H1 (cell line): ENCODE measurements at places on chromosomes 3 and 15. TPM values are rescaled to one million over a fixed set of nuclear protein-coding genes. Genes with fewer than 3 reads are reported as not detected.

DNA sequence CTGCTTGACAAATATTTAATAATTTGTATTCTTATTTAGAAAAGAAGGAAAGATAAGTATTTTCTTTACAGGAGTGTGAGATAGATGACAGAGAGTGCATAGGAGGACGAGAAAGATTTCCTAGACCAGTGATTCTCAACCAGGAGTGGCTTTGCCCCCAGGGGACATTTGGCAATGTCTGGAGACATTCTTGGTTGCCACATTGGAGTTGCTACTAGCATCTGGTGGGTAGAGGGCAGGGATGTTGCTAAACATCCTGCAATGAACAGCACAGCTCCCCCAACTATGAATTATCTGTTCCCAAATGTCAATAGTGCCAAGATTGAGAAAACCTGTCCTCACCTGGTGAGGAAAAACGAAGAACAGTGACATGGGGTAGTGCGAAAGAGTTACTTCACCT lies 30.8 kb upstream of the MINAR1 start:
- H3K4me3 ChIP-seq, result no peak overlapping the region
- H3K36me3 ChIP-seq, result no peaks in the 10 kb centered on the region
- no peak for DNase-seq

DNA sequence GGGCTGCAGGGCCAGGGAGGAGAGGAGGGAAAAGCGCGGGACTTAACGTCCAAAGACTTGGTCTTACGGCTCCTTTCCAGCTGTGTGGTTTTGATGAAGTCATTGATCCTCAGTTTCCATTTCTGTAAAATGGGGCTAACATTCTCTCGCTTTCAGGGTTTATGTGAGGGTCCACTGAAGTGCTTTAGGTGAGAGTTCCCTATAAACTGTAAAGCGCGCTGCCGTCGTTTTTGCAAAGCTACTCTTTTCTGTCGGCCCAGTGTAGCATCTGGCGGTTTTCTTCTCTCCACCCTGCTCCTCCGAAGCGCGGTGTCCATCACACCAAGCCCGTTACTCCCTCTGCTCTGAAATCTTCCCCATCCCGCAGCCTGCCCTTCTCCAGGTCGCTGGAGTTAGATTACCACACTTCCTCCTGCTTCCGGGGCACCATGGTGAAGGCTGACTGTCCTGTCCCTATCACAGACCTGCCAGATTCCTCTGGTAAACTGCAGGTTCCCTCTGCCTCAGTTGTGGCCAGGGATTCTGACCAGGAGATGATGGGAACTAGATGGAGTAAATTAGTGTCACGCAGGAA lies 702 bp upstream of the DNAJC17 start:
- H3K4me1 ChIP-seq, result no peaks in the 10 kb centered on the region
- DNase-seq, result no peak
- peak overlapping the region; percentile 58 for H3K4me3 ChIP-seq
- H3K27me3 ChIP-seq, result no peaks in the 10 kb centered on the region
- no peak overlapping the region; the same call in 1 of the 2 replicates for H3K27ac ChIP-seq
- no peaks in the 10 kb centered on the region for H3K36me3 ChIP-seq

- H3K36me3 ChIP-seq, result no peaks in the 10 kb centered on the region
- DNase-seq, result no peak
- no peaks in the 10 kb centered on the region for H3K27me3 ChIP-seq
These were observed 15.4 kb downstream of the MYH15 start for GRCh38 chr3:108494906-108495531.

The EPM2AIP1 gene
- 9.0 and 11.9 TPM in 2 replicates for total RNA-seq

GRCh38 chr3:114178770-114179368 lies at the start of gene DRD3:
TSS of gene DRD3 (minus strand) at chr3:114179052. CDS start at chr3:114171992, 7,060 bp downstream.
- H3K27ac ChIP-seq, result no peak within 1 kb of the TSS
- peak; percentile 63 for DNase-seq

The SLC22A13 gene
- total RNA-seq, result 0.41 and 0.54 TPM in 2 replicates

The LTF gene
- total RNA-seq, result 0.80 and 0.99 TPM in 2 replicates

The CAMKV gene
- 66.4 and 67.9 TPM in 2 replicates for total RNA-seq

The CLDN18 gene
- not detected in 2 replicates for total RNA-seq

DNA sequence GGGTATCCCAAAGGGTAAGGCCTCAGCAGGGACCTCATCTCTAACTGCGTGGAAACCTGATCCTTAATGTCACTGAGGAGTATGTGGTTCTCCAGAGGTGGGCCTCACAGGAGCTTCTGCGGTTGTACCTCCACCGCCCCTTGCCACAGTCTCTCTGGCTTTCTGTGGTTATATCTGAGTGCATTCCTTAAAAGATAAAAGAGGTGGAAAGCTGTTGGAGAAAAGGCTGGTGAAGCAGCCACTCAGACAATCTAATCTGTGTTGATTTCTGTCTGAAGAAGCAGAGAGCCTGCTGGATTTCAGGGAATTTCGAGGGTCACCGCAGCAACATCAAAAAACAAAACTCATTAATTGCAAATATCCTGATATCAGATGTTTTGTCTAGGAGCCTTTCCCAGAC lies 51.4 kb downstream of the SEMA6D start:
- no peaks in the 10 kb centered on the region for H3K4me1 ChIP-seq
- H3K27me3 ChIP-seq, result no peaks in the 10 kb centered on the region
- DNase-seq, result no peak
- H3K27ac ChIP-seq, result no peak overlapping the region
- H3K4me3 ChIP-seq, result no peak overlapping the region

The RBPMS2 gene
- total RNA-seq, result 238 and 243 TPM in 2 replicates

DNA sequence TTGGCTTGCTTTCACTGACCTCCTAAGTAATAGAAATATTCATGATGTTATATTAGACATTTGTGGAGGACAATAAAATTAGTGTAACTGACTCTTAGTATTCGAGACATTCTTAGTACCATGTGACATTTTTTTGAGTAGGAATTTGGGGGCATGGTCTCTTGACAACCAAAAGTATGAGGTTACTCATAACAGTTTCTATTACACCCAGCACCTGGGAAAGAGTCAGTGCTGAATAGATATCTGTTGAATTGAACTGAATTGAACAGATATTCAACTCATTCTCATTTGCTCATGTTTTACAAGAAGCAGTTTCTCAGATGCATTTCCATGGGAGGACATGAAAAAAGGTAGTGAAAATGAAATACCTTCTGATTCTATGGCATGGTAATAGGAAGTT lies 84.4 kb downstream of the CMSS1 start:
- H3K4me1 ChIP-seq, result no peaks in the 10 kb centered on the region
- no peaks in the 10 kb centered on the region for H3K36me3 ChIP-seq
- no peaks in the 10 kb centered on the region for H3K27me3 ChIP-seq
- no peak for DNase-seq
- no peak overlapping the region for H3K27ac ChIP-seq

The RHCG gene
- total RNA-seq, result 0.46 TPM in 1 of 2 replicates, not detected in the other

The ASTE1 gene
- total RNA-seq, result not detected in 2 replicates

The SELENOT gene
- 74.7 and 79.0 TPM in 2 replicates for total RNA-seq

The APOD gene
- total RNA-seq, result not detected in 2 replicates

The SNTN gene
- not detected in 2 replicates for total RNA-seq

The GADL1 gene
- 0.30 and 0.36 TPM in 2 replicates for total RNA-seq

The RASGRP1 gene
- total RNA-seq, result 2.1 and 4.1 TPM in 2 replicates

DNA sequence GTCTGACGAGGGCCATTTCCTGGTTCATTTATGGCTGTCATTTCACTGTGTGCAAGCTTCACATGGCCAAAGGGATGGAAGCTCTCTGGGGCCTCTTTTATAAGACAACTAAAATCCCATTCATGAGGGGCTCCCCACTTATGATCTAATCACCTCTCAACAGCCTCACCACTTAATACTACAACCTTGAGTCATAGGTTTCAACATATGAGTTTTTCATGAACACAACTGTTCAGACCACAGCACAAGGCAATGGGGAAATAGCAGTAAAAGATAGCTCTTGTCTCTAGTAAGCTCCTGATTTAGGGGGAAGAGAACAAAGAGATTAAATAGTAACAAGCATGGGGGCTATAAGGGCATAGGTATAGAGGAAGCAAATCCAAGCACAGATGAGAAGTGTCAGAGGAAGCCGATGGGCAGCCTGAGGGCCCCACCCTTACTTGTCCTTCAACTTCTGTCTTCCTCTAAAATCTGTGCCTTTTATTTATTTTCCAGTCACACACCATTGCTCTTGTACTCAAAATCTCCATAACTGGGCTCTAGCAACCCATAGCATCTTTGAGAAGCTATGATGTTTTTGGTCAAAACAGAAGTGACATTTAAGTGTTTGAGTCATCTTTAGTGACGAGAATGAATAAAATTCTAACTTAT lies 329.1 kb downstream of the UNC13C start:
- no peaks in the 10 kb centered on the region for H3K36me3 ChIP-seq
- no peak for DNase-seq
- no peak overlapping the region for H3K27ac ChIP-seq
- no peak overlapping the region for H3K4me3 ChIP-seq

DNA sequence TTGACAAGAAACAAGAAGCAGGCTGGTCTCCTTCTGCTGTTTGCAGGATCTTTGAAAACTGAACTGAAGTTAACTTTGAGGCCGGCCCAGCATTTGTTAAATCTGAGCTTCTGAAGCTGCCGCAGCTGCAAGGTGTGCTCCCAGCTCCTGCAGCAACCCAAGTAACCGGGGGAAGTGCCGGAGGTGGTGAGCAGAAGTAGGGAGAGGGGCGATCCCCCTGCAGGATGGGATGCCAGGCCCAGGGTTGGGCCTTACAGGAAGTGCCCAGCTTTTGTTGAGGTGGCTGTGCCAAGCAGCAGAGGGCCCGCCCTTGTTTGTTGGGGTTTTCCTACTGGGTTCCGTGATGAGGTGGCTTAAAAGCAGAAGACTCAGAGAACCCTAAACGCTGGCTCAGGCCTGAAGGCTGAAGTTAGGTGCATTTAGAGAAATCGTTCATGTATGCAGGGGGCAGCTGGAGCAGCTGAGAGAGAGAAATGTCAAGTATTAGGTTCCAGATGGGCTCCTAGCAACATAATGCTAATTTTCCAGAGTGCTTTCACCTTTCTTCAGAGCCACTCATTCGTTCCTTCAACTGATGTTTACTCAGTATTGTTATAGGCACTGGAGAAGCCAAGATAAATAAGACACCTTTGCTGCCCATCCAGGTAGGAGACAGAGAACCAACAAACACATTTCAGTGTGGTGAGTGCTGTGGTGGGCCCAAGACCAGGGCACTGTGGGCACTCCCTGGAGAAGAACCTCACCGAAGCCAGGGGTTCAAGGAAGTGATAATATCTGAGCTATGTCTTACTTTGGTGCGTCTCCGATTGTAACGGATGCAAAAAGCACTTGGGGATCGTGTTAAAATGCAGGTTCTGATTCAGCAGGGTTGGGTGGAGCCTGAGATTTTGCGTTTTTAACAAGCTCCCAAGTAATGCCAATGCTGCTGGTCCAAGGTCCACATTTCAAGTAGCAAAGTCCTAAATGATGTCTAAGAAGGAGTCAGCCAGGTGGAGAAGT lies 42.2 kb upstream of the PLCL2 start:
- no peaks in the 10 kb centered on the region for H3K36me3 ChIP-seq
- no peak overlapping the region for H3K4me3 ChIP-seq
- no peaks in the 10 kb centered on the region for H3K4me1 ChIP-seq
- H3K27ac ChIP-seq, result no peak overlapping the region
- H3K27me3 ChIP-seq, result no peaks in the 10 kb centered on the region

DNA sequence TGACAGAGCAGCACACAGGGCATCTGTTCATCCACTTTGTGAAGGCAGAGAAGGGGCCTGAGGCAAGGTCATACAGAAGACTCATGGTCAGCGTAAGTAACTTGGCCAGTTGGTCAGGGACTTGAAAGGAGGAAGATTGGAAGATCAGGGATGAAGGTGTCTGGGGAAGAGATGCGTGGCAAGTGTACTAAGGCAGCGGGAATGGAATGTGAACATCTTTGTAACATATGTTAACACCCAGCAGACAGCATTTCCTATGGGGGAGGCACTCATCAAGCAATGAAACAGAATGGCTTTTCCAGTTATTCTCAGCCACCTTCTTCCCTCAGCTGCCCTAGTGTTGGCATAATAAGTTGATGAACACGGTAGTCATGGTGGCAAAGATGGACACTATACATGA lies 7.8 kb upstream of the RFC4 start:
- H3K36me3 ChIP-seq, result no peaks in the 10 kb centered on the region
- H3K27me3 ChIP-seq, result no peaks in the 10 kb centered on the region
- DNase-seq, result no peak
- H3K4me3 ChIP-seq, result no peak overlapping the region

The SEMA3G gene
- 1.5 TPM in 2 replicates for total RNA-seq

The C3orf22 gene
- not detected in 2 replicates for total RNA-seq

DNA sequence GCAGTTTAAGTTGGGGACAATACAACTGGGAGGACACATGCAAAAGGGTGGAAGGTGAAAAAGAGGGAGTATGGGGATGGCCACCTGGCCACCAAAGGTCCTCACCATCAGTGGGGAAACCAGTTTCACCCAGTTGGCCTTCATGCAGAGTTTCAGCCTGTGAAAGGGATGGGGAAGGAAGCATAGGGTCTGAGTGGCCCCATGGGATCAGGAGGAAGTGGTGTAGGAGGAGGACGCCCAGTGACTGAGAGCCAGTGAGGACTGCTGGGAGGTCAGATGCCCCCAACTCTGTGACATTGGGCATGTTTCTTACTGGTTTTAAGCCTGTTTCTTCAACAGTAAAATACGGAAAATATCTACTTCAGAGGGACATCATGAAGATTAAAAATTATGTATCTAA lies 16.3 kb downstream of the BCL2A1 start:
- H3K27me3 ChIP-seq, result no peaks in the 10 kb centered on the region
- no peak overlapping the region for H3K27ac ChIP-seq
- H3K4me1 ChIP-seq, result no peaks in the 10 kb centered on the region

The CFAP100 gene
- total RNA-seq, result not detected in 2 replicates

The CYP8B1 gene
- total RNA-seq, result not detected in 2 replicates

GRCh38 chr15:80699981-80700380 lies 4.9 kb downstream of the ABHD17C start:
- DNase-seq, result no peak
- H3K27me3 ChIP-seq, result peaks cover 15% of the 10 kb centered on the region
- no peak overlapping the region for H3K4me3 ChIP-seq
- H3K4me1 ChIP-seq, result peaks cover 6% of the 10 kb centered on the region; the same call in 1 of the 2 replicates

- no peak overlapping the region for H3K4me3 ChIP-seq
- no peak overlapping the region for H3K27ac ChIP-seq
- no peaks in the 10 kb centered on the region for H3K36me3 ChIP-seq
- no peak for DNase-seq
- no peaks in the 10 kb centered on the region for H3K27me3 ChIP-seq
These were observed 26.0 kb upstream of the EID1 start for GRCh38 chr15:48851956-48852355.

GRCh38 chr3:129105862-129106261 lies 15.7 kb downstream of the RAB43 start:
- H3K27ac ChIP-seq, result no peak overlapping the region
- DNase-seq, result no peak
- no peak overlapping the region for H3K4me3 ChIP-seq
- H3K36me3 ChIP-seq, result no peaks in the 10 kb centered on the region

- no peak for DNase-seq
- no peaks in the 10 kb centered on the region for H3K36me3 ChIP-seq
- H3K27ac ChIP-seq, result no peak overlapping the region
- no peak overlapping the region for H3K4me3 ChIP-seq
These were observed 30.2 kb downstream of the OCA2 start for GRCh38 chr15:28068930-28069329.
